Activated CD4-positive, alpha-beta T cell treated with anti-CD3 and anti-CD28 coated beads, Interleukin-10, Interleukin-2, amounts not matched to agents 100 ng/mL and 50 ng/mL, durations not matched to agents 16 hours and 8 hours (primary cell): ENCODE measurements at places on chromosomes 3 and 15.

- no peak for DNase-seq
These were observed 147.3 kb downstream of the TP63 start for GRCh38 chr3:189778340-189778950.

DNA sequence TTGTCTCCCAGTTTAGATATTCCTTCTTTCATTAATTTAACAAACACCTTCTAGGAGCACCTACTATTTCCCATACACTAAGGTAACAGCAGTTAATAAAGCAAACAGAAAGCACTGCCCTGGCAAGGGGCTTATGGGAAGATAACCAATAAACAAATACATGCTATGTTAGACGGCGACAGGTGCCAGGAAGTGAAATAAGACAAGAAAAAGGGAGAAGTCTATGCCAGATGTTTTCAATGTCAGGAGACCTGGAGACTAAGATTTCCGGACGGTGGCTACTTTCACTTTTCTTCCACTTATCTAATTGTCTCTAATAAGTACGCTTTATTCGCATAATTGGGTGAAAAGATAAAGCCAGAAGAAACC is 32.5 kb upstream of the ZNF445 start:
- peak; percentile 15 for DNase-seq

- no peak for DNase-seq
These were observed 1.0 kb upstream of the ONECUT1 start for GRCh38 chr15:52790941-52791751.

DNA sequence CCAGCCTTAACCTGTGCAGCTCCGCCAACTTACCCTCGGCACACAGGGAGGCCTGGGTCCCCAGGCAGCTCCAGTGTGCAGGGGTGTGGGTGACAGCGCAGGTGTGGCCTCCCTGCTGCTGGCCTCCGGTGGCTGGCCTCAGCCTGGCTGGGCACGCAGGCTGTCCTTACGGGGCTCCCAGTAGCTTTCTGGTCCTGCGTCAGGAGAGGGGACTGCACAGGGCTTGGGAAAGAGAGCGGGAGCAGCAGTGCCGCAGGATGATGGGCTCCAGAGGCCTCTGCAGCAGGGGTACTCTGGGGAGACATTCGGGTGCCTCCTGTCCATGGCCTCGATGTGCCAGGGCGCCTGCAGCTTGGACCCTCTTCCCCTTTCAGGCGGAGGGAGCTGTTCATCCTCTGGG is 9.4 kb downstream of the APBA2 start:
- DNase-seq: no peak

DNA sequence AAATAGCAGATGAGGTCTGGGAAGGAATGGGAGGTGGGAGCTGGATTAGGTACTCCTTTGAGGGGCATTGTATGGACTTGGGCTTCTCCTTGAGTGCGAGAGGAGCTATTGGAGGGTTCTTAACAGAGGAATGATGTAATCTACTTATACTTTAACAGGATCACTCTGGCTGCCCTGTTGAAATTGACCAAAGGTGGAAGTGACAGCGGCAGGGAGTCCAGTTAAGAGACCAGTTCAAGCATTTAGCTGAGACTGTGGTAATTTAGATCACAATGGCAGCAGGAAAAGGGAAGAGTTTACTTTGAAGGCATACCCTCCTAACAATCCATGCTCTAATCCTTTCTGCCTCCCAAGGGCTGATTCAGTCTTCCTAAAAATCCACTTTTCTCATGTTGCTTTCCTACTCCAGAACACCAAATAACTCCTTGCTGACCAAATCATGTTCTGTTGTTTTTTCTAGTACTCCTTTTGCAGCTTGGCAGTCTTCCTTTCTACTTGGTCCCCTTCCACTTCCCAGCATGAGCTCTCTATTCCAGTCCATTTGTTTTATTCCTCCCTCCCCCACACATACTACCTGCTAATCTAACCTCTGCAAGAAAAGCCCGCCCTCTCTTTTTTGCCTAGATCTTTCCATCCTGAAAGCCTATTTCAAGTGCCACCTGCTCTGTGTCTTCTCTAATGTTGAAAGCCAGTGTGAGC is 139.4 kb downstream of the NECTIN3 start:
- DNase-seq: no peak

- DNase-seq: no peak
These were observed 374.7 kb downstream of the VPS13C start for GRCh38 chr15:61685534-61685933.

- DNase-seq: no peak
These were observed 219.8 kb upstream of the TOPAZ1 start for GRCh38 chr3:44021651-44022594.

GRCh38 chr3:117700573-117701360 is 991.2 kb downstream of the TUSC7 start:
- no peak for DNase-seq

- no peak for DNase-seq
These were observed 286.1 kb upstream of the TBL1XR1 start for GRCh38 chr3:177483182-177483967.

GRCh38 chr15:81653259-81653658 is 279.2 kb upstream of the TMC3 start:
- no peak for DNase-seq

- DNase-seq: no peak
These were observed 344.2 kb upstream of the PPP2R3A start for GRCh38 chr3:135621184-135621920.

- no peak for DNase-seq
These were observed 20.1 kb downstream of the RAB43 start for GRCh38 chr3:129101370-129102138.

GRCh38 chr15:51079226-51079625 is 15.5 kb downstream of the TNFAIP8L3 start:
- DNase-seq: no peak

- no peak for DNase-seq
These were observed 518.1 kb downstream of the ROBO1 start for GRCh38 chr3:79249701-79250100.
